ENCODE measurements at places on chromosomes 16 and 17. TPM values are rescaled to one million over a fixed set of nuclear protein-coding genes. Genes with fewer than 3 reads are reported as not detected.

GRCh38 chr17:10050597-10051101 is 145.6 kb upstream of the RCVRN start:
- H3K36me3 ChIP-seq: no peaks in the 10 kb centered on the region
- DNase-seq: no peak
- no peak overlapping the region for H3K4me3 ChIP-seq
- H3K27me3 ChIP-seq: no peaks in the 10 kb centered on the region
- H3K27ac ChIP-seq: no peak overlapping the region

- H3K27ac ChIP-seq: no peak overlapping the region
- no peak for DNase-seq
- H3K4me1 ChIP-seq: no peaks in the 10 kb centered on the region
- no peaks in the 10 kb centered on the region for H3K36me3 ChIP-seq
- H3K27me3 ChIP-seq: peaks cover 2% of the 10 kb centered on the region
Observed at GRCh38 chr17:59296190-59296589, 35.3 kb upstream of the YPEL2 start.

DNA sequence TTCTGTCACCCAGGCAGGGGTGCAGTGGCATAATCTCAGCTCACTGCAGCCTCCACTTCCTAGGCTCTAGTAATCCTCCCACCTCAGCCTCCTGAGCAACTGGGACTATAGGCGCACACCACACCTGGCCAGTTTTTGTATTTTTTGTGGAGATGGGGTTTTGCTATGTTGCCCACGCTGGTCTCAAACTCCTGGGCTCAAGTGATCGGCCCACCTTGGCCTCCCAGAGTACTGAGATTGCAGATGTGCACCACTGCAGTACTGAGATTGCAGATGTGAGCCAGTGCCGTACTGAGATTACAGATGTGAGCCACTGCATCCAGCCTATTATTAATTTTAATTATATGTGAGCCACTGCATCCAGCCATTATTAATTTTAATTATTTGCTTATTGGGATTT is 13.8 kb downstream of the CRK start:
- peaks cover 16% of the 10 kb centered on the region for H3K36me3 ChIP-seq
- H3K27me3 ChIP-seq: no peaks in the 10 kb centered on the region
- no peak overlapping the region for H3K27ac ChIP-seq
- H3K4me1 ChIP-seq: peaks cover 11% of the 10 kb centered on the region

- H3K36me3 ChIP-seq: no peaks in the 10 kb centered on the region
- H3K4me1 ChIP-seq: no peaks in the 10 kb centered on the region
- no peak overlapping the region for H3K4me3 ChIP-seq
- no peak overlapping the region for H3K27ac ChIP-seq
- no peak for DNase-seq
- H3K27me3 ChIP-seq: no peaks in the 10 kb centered on the region
Observed at GRCh38 chr16:13083681-13084080, 182.3 kb downstream of the SHISA9 start.

DNA sequence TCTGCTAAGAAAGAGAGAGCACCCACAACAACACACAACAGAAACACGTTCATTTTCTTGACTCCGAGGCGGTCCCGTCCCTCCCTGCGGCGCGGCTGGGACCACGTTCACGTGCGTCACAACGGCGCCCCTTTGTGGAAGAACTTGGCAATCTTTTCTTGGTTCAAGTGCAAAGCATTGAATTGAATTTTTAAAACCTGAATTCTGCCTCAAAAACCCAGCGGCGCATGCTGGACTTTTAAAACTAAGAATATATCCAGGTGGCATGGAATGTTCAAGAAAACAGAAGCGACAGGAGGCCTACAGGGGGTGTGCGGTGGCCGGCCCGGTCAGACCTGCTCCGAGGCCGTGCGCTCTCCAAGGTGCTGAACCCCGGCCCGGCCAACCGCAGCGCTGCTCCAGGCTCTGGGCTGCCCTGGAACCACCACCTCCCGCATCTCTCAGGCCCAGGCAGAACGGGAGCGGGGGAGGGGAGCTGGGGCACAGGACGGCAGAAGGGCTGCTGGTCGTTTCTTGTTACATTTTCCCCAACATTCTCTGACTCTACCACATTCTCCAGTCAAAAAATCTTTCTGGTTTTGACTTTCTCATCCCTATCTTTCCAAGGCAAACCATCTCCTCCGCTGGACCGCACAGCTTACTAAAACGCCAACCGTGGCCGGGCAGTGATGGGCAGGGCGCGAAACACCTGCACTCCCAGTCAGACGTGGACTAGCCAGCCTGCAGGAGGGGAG is 3.4 kb upstream of the HEXD start:
- no peak overlapping the region for H3K27ac ChIP-seq
- DNase-seq: peak; percentile 93
- peaks cover 15% of the 10 kb centered on the region for H3K4me1 ChIP-seq
- H3K27me3 ChIP-seq: no peaks in the 10 kb centered on the region

DNA sequence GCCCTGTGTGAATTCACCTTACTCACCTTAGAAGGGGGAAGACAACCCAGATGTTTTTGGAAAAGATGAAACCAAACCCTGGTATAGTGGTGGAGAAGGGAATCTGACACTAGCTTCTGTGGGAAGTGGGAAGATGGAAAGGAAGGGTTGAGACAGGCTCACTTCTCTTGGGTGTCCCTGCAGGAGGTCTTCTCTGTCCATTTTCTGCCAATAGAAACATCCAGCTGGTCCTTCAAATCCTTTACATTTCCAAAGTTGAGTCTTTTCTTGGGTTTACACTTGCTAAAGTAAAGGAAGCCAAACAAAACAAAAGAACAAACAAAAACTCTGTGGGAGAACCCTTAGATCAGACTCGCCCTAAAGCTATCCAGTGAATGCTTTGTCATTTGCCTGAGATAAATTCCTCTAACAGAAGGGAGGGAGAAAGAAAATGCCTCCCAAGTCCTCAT is 10.2 kb downstream of the HOXB1 start:
- peaks cover 2% of the 10 kb centered on the region for H3K36me3 ChIP-seq
- H3K27me3 ChIP-seq: peaks cover 47% of the 10 kb centered on the region
- H3K4me3 ChIP-seq: no peak overlapping the region
- no peak overlapping the region for H3K27ac ChIP-seq
- H3K4me1 ChIP-seq: peaks cover 16% of the 10 kb centered on the region

DNA sequence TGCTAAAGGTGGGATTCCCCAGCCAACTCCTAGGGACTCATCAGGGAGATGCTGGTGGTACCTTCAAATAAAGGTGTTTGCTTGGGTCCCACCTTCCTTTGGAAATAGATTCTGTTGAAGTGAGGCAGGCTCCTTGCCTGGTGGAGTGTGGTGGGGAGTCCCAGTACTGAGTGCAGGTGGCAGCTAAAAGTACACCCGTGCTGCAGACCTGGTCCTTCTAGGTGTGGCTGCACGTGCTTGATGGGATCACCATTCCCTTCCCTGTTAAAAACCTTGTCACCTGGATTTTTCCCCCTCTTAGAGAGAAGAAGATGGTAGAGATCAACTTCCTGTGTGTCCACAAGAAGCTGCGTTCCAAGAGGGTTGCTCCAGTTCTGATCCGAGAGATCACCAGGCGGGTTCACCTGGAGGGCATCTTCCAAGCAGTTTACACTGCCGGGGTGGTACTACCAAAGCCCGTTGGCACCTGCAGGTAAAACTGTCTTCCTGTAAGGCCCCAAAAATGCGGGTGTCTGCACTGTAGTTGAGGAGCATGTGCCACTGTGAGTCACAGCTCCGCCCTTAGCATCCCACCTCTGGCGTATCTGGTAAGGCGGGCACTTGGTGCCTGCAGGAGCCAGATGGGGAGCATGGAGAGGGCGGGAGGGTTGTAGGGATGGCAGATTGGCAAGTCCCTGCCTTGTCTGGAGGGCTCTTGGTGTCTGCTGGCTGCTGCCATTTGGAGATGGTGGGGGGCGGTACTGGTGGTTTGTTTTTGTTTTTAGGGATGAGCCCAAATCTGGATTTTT is 34.0 kb downstream of the PLCD3 start:
- peaks cover 3% of the 10 kb centered on the region for H3K4me1 ChIP-seq
- no peak overlapping the region for H3K4me3 ChIP-seq
- H3K27ac ChIP-seq: no peak overlapping the region
- H3K27me3 ChIP-seq: no peaks in the 10 kb centered on the region
- DNase-seq: no peak
- H3K36me3 ChIP-seq: peaks cover 60% of the 10 kb centered on the region

DNA sequence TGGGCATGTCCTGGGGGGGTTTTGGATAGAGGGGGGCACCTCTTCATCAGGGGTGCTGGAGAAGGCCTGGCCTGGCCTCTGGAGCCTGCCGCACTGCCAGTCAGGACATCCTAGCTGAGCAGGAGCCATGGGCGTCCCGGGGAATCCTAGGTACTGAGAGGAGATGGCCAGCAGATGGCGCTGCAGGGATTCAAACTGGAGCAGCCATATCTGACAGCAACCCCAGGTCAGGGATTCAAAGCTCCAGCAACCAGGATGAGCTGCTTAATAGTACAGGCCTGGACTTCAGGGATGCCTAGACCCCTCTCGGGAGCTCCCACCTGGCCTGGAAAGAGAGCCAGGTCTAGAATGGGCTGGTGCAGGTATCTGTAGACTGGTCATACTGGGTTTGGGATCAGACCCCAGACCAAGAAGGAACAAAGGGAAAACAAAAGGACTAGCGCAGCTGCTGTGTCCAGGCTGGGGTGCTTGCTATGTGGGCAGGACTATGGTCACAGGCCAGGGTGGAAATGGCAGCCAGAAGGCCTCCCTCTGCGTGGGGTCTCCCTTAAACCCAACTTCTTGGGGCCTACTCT is 306.9 kb upstream of the RBFOX1 start:
- H3K27me3 ChIP-seq: no peaks in the 10 kb centered on the region
- no peaks in the 10 kb centered on the region for H3K4me1 ChIP-seq
- H3K36me3 ChIP-seq: no peaks in the 10 kb centered on the region
- no peak overlapping the region for H3K27ac ChIP-seq

- H3K4me3 ChIP-seq: peak within 1 kb of the TSS; percentile 85
- peaks cover 22% of the 10 kb centered on the region for H3K4me1 ChIP-seq
- peaks cover 37% of the 10 kb centered on the region for H3K27me3 ChIP-seq
- no peaks in the 10 kb centered on the region for H3K36me3 ChIP-seq
- peak; percentile 89 for DNase-seq
- peak within 1 kb of the TSS; percentile 48 for H3K27ac ChIP-seq
Observed at GRCh38 chr17:4739122-4740024, at the start of the genes CXCL16 and ZMYND15. CXCL16 (minus strand) TSS chr17:4739928; CDS start chr17:4739339, 589 bp downstream. ZMYND15 (plus strand) TSS chr17:4739833; CDS start chr17:4740549, 716 bp downstream.

DNA sequence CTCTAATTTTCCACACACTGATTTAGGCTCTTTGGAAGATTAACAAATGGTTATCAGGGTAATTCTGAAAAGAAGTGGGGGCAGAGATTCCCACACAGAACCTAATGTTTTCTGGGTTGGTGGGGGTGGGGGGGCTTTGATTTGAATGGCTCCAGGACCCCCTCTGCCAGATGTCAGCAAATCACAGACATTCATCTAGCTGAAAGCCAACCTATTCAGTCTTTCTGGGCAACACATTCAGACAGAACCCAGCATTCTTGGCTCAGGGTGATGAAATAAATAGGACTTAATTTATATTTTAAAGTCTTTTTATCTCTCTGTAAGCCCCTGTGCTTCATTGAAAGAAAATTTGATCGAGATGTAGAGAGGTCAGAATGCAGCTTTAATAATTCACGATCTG is 533.2 kb downstream of the XYLT1 start:
- no peaks in the 10 kb centered on the region for H3K4me1 ChIP-seq
- H3K4me3 ChIP-seq: no peak overlapping the region
- peaks cover 4% of the 10 kb centered on the region for H3K27me3 ChIP-seq
- H3K36me3 ChIP-seq: no peaks in the 10 kb centered on the region
- DNase-seq: no peak

DNA sequence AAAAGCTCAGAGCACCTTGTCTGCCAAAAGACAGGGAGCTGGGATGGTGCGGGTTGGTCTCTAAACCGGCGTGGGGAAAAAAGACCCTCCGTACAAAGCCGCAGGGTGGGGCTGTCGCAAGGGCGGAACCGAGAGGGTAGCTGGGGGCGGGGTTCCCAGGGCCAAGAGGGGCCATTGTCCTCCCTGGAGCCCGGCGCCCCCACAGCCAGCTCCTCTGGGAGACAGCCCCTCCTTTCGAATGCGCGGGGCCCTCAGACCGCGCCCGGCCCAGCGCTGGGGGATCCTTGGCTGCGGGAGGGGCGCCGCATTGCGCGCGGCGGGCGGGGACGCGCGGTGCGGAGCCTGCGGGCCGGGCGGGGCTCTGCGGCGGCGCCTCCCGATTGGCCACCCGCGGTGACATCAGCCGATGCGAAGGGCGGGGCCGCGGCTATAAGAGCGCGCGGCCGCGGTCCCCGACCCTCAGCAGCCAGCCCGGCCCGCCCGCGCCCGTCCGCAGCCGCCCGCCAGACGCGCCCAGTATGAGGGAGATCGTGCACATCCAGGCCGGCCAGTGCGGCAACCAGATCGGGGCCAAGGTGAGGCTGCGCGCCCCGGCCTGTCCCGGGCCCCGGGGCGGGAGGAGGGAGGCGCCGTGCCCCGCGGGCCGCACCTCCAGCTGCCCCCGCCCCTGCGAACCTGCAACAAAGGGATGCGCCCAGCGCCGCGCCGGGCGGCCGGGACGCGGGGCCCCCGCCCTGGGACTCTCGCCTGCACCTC is at the start of gene TUBB3:
TUBB3 (plus strand) TSS at position 459 of the 756 bp plus-strand sequence; CDS start at position 519, 60 bp downstream.
- H3K27me3 ChIP-seq: peaks cover 19% of the 10 kb centered on the region
- DNase-seq: peak; percentile 92
- H3K27ac ChIP-seq: peak within 1 kb of the TSS; percentile 10
- no peaks in the 10 kb centered on the region for H3K36me3 ChIP-seq

Gene COPS3
- 125 TPM for total RNA-seq

DNA sequence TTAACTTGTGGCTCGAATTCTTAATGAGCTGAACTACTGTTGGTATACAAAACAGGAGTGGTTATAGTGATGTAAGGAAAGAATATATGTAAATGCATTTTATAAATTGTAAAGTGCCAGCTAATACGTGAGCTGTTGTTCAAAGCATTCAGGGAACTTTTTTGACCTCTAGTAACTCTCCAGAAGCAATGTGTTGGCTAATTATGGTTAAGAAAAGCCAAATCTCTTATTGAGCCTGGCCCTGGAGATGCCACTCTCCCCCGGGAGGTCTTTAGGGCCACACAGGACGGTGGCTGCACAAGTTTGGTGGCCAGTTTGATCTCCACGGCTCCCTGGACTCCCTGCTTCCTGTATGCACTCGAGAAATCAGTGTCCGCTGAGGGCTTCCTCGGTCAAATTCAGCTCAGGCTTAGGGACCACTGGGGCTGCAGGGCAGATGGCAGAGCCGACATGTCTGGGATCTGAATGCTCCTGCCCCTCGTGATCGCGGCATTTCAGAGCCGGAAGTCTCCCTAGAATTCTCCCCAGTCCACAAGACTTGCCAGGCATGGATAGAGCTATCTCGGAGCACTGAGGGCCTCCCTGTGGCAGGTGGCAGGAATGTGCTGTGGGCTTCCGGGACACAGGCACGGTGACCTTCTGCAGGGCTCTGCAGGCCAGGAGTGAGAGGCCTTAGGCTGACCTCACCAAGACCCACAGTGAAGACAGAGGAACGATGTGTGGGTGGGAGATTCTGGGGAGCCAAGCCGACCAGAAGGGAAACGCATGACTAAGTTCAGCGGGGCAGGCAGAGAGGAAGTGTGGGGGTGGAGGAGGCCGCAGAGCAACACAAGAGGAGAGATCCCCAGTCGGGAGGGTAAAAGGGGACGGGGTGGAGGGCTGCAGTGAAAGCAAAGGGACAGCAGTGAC is 18.6 kb upstream of the PITPNM3 start:
- peak; percentile 80 for DNase-seq
- no peaks in the 10 kb centered on the region for H3K27me3 ChIP-seq

Gene PRDM7
- total RNA-seq: not detected

Gene ARHGAP27
- 48.3 TPM for total RNA-seq

Gene PER1
- 39.4 TPM for total RNA-seq

Gene MRPL27
- total RNA-seq: 80.5 TPM

Gene KRT12
- not detected for total RNA-seq

Gene INCA1
- 0.56 TPM for total RNA-seq

Gene CHD9NB
- 0.16 TPM for total RNA-seq

- H3K27me3 ChIP-seq: no peaks in the 10 kb centered on the region
- H3K4me3 ChIP-seq: no peak overlapping the region
- peaks cover 2% of the 10 kb centered on the region for H3K36me3 ChIP-seq
- no peak overlapping the region for H3K27ac ChIP-seq
Observed at GRCh38 chr16:1464894-1465566, 9.8 kb downstream of the CLCN7 start.

Gene TADA2A
- 43.2 TPM for total RNA-seq

Gene HOXB2
- total RNA-seq: 28.1 TPM
